Stimulated activated CD8-positive, alpha-beta memory T cell treated with anti-CD3 and anti-CD28 coated beads, Interleukin-4, amount 100 ng/mL, for 1 hour (primary cell): ENCODE measurements at places on chromosomes 1 and 21.

- no peak for DNase-seq
These were observed 47.6 kb downstream of the IRF2BP2 start for GRCh38 chr1:234562334-234562733.

- DNase-seq, result no peak
These were observed 143.1 kb downstream of the TPR start for GRCh38 chr1:186231861-186232436.

DNA sequence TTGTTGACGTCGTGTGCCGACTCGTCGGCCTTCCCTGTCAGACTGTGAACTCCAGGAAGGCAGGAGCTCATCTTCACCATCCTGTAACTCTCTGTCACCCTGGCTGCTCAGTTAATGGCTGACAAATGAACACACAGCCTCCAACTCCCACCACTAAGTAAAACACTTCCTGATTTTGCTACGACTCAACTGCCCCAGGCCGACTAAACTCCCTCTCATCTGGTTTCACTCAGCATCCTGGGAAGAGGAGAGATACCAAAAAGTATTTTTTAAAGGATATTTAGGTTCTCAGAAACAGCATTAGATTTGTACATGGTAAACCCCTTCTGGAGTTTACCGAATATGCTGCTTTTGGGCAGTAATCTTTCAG, 18.2 kb upstream of the LHX4 start:
- DNase-seq, result no peak

GRCh38 chr1:228542981-228543380, 55.8 kb downstream of the RNF187 start:
- no peak for DNase-seq

- DNase-seq, result no peak
These were observed 17.4 kb upstream of the LRRC3 start for GRCh38 chr21:44437696-44438431.

GRCh38 chr1:178927003-178927402, 56.1 kb upstream of the ANGPTL1 start:
- no peak for DNase-seq

DNA sequence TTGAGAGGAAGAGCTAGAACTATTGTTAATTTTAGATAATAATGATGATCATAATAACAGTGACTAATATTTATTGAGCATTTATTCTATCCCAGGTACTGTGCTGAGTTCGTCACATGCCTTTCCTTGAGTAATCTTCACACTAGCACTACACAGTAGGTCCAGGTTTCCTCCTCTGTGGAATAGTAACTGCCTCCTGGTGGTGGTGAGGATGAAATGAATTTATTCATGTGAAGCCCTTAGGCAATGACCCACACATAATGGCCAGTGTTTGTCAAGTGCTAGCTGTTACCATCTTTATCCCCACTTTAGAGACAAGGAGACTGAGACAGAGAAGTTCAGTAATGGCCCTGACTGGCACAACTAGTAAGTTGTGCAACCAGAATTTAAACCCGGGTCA, 5.9 kb downstream of the NIPAL3 start:
- no peak for DNase-seq

DNA sequence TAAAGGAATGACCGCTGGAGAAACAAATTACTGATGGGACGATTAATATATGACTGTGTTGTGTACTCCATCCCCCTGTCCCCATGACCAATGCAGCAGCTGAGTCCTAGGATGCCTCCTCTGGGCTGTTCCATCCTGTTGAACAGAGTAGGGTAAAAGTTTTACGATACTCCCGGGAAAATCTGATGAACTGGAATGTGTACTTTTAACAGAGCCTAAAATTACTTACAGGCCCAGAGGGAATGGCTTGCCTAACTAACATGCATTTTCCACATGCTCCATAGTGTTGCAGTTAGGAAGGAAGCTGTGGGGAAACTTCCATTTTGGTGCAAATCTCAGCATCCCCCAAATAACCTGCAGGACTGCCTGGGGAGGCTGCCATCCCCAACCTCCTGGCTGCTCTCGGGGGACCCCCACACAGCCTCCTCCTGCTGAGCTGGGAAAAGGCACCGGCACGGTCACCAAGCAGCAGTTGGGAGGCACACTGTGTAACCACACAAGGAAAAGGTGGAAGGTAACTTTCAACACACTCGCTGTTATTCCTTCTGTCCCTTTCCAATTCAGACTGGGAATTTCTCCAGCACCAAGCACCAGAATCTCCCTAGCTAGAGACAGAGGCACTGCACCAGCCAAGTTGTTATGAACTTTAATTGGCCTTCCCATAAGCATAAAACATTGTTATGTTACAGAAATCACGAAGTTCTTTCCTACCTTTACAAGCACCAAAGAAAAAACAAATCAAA, 97.2 kb downstream of the BCAR3 start:
- DNase-seq, result no peak

DNA sequence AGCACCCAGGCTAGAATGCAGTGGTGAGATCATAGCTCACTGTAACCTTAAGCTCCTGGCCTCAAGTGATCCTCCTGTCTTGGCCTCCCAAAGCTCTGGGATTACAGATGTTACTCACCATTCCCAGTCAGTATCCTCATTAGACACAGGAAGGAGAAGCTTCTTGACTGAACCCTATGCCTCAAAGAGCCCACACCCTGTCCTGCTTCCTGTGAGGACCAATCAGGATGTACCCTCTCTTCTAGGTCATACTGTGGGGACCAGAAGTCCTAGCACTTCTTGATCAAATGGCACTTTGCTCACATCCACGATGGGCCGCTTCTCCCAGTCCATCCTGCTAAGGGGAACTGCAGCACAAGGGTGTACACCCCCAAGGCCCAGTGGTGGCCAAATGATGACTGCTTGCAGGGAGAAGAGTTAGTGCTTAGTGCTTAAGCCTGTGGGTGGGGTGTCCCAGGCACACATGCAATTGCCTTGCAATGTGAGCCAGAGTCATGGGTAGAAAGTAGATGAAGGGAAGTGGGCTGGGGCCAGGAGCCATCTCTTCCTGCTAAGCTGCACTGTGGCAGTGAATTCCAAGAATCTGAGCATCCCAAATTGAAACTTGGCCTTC, 9.8 kb downstream of the CD34 start:
- no peak for DNase-seq

DNA sequence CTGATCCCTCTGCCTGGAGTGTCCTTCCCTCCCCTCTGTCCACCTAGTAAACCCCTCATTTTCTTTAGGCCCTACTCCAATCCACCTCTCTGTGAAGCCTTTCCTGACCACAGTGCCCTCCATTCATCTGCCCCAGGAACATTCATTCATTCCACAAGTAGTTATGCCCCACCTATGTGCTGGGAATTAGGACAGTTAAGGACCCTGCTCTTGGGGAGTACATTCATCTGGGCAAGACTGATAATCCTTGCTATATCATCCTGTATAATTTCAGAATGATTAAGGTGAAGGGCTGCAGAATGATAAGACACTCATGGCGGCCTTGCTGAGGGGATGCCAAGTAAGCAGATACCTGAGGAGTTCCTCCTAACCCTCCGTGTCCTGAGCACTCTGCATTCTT, 10.3 kb upstream of the FAM20B start:
- no peak for DNase-seq

- DNase-seq, result no peak
These were observed 57.0 kb downstream of the KIFAP3 start for GRCh38 chr1:170017478-170017877.

DNA sequence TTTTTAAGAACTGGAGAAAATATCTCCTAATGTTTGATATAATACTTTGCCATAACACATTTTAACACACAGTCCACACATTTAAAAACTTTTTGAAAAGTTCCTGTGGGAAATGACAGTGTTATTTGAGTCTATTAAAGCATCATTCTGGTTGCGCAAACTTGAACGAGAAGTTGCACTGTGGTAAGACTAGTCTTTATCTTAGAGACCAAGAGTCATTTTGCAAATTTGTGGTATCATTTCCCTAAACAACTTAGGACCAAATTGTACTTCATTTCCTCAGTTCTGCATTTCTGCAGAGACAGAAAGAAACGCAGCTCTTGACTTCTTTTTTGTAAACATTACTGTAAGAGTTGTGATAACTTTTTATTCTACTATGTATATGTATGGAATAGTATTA, at the start of gene RGS18:
TSS of gene RGS18 (plus strand) at position 282 of the 400 bp plus-strand sequence. CDS start 176 bp downstream, outside the sequence.
- no peak for DNase-seq

- no peak for DNase-seq
These were observed 776 bp upstream of the CADM3 start for GRCh38 chr1:159170639-159171038.

DNA sequence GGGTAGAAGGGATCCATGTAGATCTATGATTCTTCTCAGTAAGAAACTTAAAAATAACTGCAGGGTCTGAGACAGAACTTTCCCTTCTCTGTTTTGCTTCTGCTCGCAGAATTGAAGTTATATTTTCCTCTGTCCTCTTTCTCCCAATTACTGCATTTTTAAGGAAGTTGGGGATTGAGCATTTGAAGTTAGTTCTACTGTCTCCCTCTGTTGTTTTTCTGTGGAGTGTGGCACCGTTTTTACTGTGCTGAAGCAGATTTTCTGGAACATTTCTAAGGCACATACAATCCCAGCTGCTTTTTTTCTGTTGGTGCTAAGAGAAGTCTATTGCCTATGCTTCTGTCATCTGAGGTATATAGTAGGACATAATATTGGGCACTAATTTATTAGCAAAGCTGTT, 43.3 kb downstream of the RASAL2 start:
- DNase-seq, result no peak

- no peak for DNase-seq
These were observed 1012.4 kb downstream of the AMY1C start for GRCh38 chr1:104761961-104762570.

DNA sequence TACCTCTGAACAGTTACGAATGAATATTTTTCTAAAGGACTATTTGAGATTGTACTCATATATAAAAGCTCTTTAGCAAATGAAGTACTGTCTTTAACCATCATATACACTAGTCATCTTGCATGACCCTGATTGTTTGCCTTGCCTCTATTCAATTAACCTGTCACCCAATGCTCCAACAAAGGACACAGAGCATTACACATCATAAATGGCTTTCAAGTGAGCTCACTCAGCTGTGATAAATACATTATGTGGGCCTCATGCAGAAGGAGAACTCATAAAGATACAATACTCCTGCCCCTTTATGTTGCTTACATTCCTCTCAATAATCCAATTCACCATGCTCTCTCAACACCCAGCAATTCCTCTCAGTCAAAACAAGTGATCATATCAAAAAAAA, 993.0 kb upstream of the PRMT6 start:
- no peak for DNase-seq

- DNase-seq, result no peak
These were observed 17.9 kb downstream of the ATP5PO start for GRCh38 chr21:33897739-33898138.

DNA sequence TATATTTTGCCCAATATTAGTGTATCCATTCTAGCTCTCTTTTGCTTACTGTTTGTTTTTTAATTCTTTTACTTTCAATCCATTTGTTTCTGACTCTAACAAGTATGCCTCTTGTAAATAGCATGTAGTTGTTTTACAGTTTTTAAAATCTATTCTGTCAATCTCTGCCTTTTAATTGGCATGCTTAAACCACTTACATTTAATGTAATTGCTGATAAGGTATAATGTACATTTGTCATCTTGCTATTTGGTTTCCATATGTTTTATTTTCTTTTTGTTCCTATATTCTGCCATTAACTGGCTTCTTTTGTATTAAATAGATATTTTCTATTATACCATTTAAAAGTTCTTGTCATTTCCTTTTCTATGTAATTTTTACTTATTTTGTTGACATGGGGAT, 16.2 kb upstream of the MAB21L3 start:
- no peak for DNase-seq

GRCh38 chr1:115922801-115923200, 53.5 kb upstream of the SLC22A15 start:
- no peak for DNase-seq

GRCh38 chr1:200856716-200857357, 15.9 kb upstream of the GPR25 start:
- DNase-seq, result no peak

- DNase-seq, result no peak
These were observed 2.1 kb downstream of the VTCN1 start for GRCh38 chr1:117208580-117208979.

GRCh38 chr1:67001682-67002425, 52.1 kb downstream of the SLC35D1 start:
- no peak for DNase-seq

DNA sequence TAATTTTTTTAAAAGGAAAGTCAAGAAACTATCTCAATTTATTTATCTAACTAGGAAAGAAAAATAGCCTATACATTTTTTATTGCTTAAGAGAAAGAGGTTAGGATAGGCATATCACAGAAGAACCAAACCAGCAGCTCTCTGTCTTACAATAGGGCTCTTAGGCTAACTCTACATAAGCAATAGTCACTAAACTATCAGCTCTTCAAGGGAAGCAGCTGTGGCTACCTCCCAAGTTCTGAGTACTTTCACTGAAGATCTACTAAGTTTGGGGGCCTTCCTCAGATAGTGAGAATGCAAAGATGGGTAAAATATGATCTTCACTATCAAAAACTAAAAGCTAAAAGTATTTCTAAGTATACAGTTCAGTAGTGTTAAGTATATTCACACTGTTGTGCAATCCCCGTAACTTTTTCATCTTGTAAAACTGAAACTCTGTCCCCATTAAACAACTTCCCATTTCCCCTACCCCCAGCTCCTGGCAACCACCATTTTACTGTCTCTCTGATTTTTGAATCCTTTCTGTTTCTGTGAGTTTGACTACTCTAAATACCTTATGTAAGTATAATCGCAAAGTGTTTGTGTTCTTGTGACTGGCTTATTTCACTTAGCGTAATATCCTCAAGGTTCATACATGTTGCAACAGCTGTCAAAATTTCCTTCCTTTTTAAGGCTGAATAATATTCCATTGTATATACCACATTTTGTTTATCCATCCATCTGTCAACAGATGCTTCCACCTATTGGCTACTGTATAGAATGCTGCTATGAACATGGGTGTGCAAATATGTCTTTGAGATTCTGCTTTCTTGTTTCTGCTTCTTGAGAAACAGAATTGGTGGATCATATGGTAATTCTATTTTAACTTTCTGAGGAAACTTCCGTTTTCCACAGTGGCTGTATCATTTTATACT, 73.3 kb downstream of the ACBD6 start:
- no peak for DNase-seq

DNA sequence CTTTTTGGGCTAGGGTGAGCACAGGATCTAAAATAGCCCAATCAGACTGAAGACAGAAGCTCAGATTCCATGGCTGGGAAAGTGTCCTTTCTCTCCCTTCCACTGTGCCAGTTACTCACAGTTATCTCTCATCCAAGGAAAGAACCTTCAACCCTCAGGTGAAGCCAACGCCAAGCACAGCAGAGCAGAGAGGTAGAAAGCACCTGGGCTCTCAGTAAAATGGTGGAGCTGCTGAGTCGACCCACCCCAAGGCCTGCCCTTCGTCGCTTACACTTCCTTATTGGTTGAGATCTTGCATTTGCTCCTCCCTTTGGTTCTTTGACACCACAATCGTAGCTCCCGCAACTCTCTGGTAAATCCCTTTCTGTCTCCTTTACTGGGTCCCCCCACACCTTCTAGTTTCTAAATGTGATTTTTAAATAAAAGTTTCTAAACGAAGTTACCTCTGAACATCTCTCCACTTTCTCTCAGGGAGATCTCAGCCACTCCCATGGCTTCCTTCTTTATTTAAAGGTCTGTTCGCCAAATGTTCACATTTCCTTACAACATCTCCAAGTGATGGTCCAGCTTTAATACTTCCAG, 27.5 kb upstream of the SLC30A1 start:
- DNase-seq, result no peak
